ENCODE measurements at places on chromosomes 12 and 14.

- no peak for DNase-seq
Measured at GRCh38 chr12:101852998-101853397, 22.2 kb upstream of the GNPTAB start.

GRCh38 chr14:102293781-102294180 is 11.2 kb downstream of the MOK start:
- no peak for DNase-seq

DNA sequence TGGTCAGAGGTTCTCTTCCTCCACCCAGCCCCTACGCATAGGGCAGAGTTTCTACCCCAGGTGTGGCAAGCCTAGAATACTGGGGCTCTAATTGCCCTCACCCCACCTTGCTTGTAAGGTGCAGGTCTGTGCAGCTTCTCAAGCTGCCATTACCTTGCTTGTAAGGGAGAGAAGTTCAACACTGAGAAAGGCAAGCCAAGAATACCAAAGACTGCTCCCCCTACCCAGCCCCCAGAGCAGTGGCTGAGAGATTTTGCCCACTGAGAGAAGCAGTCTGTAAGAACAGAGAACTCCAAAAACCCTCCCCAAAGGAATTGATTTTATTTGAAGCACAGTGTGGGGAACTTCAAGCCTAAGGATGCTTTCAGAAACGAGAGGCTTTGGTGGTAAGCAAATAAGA is 63.1 kb downstream of the RASSF8 start:
- DNase-seq: no peak

DNA sequence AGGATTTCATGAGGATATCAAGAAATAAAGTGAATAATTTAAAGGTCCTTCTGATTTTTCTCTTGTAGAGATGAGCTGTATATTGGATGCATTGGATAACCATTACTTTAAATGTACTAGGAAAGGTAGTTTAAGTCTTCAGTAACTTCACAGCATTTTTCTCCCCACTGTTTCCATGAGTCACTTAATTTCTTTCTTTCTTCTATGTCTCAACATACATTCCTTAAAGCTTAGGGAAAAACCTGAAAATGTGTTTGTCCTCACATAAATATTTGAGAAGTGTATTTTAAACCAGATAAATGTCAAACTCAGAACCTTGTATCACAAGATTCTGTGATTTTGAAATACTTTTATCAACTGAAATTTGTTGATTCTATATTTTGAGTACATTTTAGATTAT is 1970.2 kb upstream of the FLRT2 start:
- DNase-seq: no peak

- no peak for DNase-seq
Measured at GRCh38 chr12:106902053-106902452, 53.7 kb upstream of the TMEM263 start.

GRCh38 chr12:131056626-131057025 is 102.9 kb downstream of the ADGRD1 start:
- DNase-seq: no peak

DNA sequence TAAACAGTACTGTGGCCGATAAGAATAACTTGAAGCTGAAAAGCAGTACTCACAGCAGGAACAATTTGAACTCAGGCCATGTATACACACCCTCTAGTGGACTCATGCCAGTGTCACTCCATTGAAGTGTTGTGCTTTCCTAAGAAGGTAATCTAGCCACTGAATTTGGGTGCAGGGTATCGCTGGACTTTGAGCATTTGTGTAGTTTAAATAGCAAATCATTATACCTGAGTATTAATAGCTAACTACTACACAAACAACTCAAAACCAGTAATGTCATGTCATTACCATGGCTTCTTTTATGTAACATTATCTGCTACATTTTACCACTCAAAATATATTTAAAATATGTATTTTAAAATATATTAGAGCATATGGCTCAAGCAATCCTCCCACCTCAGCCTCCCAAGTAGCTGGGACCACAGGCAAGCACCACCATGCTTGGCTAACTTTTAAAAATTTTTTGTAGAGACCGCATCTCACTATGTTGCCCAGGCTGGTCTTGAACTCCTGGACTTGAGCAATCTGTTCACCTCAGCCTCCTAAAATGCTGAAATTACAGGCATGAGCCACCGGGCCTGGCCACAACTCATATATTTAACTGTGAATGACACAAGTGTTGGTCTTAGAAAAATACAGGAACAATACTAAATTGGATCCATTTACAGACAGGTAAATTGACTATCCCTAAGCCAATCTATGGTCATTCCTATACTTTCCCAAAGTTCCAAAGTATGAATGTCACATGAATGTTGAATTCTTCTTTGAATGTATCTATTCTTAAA is 25.6 kb upstream of the ARID4A start:
- DNase-seq: no peak

GRCh38 chr12:92121826-92122225 is 23.8 kb downstream of the BTG1 start:
- no peak for DNase-seq

DNA sequence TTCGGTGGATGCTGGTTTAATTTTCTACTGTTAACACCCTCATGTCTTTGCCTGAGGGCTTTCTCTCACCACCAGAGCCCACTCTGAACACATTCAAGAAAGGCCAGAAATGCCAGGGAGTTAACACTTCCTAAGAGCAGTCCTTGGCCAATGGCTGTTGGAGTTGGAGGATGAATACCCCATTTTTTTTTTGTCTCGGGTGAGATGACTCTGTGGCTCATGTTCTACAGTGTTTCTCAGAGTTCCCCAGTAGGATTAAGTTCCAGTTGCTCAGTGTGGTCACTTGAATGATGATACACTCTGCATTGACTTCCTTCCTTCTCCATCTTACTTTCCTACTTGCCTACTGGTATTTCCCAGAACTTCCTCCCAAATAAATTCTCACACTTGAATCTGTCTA is 65.8 kb downstream of the FOS start:
- DNase-seq: no peak

GRCh38 chr14:55073856-55074255 is 22.4 kb downstream of the MAPK1IP1L start:
- DNase-seq: no peak
